G401 (cell line): ENCODE measurements at places on chromosomes 2 and 18. TPM values are rescaled to one million over a fixed set of nuclear protein-coding genes. Genes with fewer than 3 reads are reported as not detected.

POU3F3 gene
- not detected in 2 replicates for total RNA-seq

FLACC1 gene
- 0.24 and 1.5 TPM in 2 replicates for total RNA-seq

GRCh38 chr2:156017341-156017885, 315.1 kb downstream of the NR4A2 start:
- DNase-seq = no peak

DNA sequence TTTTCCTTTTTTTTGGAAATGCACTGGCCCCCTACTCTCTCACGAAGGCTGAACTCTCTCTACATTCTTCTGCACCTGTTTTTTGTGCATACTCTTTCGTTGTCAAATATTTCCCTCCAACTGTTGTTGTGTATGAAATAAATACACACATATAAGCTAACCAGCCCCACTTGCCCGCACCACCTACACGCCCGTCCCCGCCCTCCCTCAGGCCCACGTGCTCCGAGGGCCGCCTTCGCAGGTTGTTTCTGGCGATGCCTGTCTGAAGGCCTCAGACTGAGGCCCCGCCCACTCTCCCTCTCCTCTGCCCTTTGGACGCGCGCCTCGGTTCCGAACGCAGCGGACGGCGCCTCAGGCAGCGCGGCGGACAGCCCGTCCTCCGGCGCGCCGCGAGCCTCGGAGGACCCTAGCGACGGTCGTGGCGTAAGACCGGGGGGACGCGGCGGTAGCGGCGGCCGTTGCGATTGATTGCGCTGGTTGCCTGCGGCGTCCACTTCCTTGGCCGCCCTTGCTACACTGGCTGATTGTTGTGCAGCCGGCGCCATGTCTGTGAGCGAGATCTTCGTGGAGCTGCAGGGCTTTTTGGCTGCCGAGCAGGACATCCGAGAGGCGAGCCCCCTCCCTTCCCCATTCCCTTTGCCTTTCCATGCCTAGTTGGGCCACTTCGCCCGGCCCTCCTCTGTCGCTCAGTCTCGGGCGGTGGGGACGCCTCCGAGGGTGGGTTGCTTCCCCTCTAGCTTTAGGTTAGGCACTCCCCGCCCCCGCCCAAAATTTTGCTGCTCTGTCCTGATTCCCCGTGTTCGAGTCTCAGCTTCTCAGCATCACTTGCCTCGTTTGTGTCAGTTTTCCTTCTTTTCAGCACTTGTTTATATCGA, at the start of gene TSN:
TSN (plus strand) TSS at position 415 of the 875 bp plus-strand sequence; CDS start at position 544, 129 bp downstream.
- DNase-seq = peak; percentile 98

- DNase-seq = peak; percentile 61
Measured at GRCh38 chr2:10400568-10400977, 47.6 kb downstream of the ODC1 start.
